ENCODE measurements at places on chromosomes 12 and 14.

GRCh38 chr12:121227294-121227693, 17.4 kb downstream of the P2RX4 start:
- no peak for DNase-seq

- no peak for DNase-seq
These were observed 103.5 kb upstream of the BCAT1 start for GRCh38 chr12:25052196-25052913.

DNA sequence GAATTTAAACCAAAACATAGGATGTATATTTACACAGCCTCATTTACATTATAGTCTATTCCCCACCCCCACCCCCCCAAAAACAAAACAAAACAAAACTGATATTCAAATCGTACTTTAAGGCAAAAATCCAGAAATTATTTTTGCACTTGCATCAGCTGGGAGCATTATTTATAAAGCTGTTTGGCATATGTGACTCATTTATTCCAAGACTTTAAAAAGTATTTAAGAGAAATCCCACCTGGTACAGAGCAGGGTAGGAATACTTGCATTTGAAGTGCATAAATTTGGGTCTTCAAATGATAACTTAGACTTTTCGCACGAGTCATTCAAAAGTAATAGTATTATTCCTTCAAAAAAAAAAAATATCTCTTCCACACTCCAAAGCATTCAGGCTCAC, 1.1 kb downstream of the KLHL28 start:
- DNase-seq = no peak

DNA sequence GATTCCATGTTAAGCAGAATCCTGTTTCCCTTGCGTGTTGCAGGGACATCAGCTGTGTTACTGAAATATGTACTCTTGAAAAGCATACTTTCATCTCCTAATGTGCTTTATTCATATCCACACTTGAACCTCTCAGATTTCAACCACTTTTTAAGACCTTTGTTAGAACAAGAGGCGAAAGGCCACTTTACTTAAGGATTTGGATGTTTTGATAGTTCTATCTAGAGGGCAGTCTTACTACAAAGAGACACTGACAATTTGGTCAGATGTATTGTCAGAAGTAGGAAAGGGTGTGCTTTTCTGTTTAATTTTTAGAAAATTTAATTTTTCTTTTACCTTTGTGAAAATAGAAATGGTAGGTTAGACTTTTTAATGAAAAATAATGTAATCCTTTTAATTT, 267.9 kb downstream of the TMTC2 start:
- no peak for DNase-seq

DNA sequence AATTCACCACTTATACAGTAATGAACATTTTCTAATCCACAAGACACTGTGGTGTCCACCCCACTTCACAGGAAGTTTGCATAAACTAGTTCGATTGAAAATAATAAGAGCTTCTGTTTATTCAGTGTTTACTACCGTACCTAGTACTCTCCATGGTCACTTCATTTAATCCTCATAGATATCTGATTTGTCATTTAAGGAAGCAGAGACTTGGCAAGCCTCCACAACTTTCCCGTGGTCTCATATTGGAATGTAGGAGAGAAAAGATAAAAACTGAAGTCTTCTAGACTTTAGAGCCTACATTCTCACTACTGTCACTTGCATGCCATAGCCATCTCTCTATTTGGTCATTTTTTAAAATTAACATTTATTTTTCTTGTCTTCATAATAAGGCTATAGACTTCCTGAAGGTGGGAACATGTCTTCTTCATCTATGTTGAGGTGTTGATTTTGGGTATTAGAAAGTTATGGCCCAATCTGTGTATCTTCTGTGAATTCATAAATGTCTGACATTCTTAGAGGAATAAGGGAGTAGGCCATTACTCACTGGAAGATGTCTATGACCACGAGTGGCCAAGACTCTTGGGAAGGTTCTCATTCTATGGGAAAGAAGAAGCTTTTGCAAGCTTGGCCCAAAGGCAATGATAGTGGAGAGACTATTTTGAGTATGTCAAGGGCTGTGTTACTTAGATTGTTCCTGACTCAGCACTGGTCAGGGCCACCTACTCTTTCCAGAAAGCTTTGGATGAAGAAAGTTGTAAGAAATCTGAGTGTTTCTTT, 423.7 kb downstream of the LRIG3 start:
- no peak for DNase-seq

DNA sequence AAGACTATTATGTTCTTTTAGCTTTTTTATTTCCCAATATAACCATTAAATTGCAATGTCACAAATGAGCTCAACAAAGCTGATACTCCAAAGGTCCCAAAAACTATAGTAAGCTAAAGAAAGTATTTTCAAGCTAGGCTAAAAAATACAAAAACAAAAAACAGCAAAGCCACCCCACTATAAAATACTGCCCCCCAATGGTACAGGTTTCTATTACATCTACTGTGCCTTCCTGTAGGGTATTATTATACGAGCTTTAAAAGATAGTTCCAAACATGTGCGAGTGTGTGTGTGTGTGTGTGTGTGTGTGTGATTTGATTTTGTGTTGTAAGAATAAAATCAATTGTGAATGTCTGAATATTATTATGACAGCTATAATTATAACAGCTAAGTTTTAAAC, 1.1 kb downstream of the IFNG start:
- DNase-seq = no peak

GRCh38 chr12:131642771-131643170, 68.1 kb upstream of the SFSWAP start:
- DNase-seq = no peak

Data from eye (tissue), 1 donor.